ENCODE measurements at places on chromosomes 11 and 22. TPM values are rescaled to one million over a fixed set of nuclear protein-coding genes. Genes with fewer than 3 reads are reported as not detected.

Gene BTG4
- total RNA-seq, result not detected

Gene RNH1
- total RNA-seq, result 126 TPM

Gene MOV10L1
- total RNA-seq, result not detected

GRCh38 chr11:32908619-32909018 is 16.0 kb downstream of the QSER1 start:
- H3K4me3 ChIP-seq, result no peak overlapping the region
- no peak for DNase-seq
- H3K27me3 ChIP-seq, result no peaks in the 10 kb centered on the region
- no peak overlapping the region for H3K27ac ChIP-seq

Gene C1QTNF4
- 0.21 TPM for total RNA-seq

Gene UPK2
- total RNA-seq, result 0.21 TPM

Gene ST14
- 0.14 TPM for total RNA-seq

GRCh38 chr11:33534575-33534974 is 166.1 kb downstream of the C11orf91 start:
- no peaks in the 10 kb centered on the region for H3K36me3 ChIP-seq
- H3K27ac ChIP-seq, result no peak overlapping the region
- no peaks in the 10 kb centered on the region for H3K4me1 ChIP-seq
- H3K4me3 ChIP-seq, result no peak overlapping the region
- H3K27me3 ChIP-seq, result peaks cover 11% of the 10 kb centered on the region

DNA sequence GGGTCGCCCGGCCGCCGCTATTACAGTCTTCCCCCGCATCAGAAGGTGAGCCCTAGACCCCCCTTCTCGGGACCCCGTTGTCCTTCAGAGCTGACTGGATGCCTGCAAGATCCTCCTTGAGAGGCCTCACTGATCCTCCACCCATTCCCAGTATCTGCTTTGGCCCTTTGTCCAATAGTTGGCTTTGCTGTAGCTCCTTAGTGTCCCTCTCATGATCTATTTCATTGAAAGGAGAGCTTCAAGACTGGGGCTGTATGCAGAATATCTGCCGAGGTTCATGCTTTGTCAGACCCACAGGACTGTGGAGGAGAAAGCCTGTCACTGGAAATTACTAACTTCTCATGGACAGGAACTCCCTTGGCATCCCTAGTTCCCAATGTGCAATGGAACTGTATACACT is 499 bp downstream of the DLAT start:
- no peaks in the 10 kb centered on the region for H3K27me3 ChIP-seq
- H3K27ac ChIP-seq, result peak overlapping the region; percentile 99
- peak overlapping the region; percentile 99 for H3K4me3 ChIP-seq
- H3K36me3 ChIP-seq, result peaks cover 41% of the 10 kb centered on the region
- H3K4me1 ChIP-seq, result peaks cover 13% of the 10 kb centered on the region

Gene TMEM191B
- 0.62 TPM for total RNA-seq

- DNase-seq, result no peak
- no peak overlapping the region for H3K4me3 ChIP-seq
- peaks cover 88% of the 10 kb centered on the region for H3K36me3 ChIP-seq
Measured at GRCh38 chr22:36324414-36324813, 63.4 kb downstream of the MYH9 start.

Gene MRGPRF
- not detected for total RNA-seq

- no peaks in the 10 kb centered on the region for H3K4me1 ChIP-seq
- H3K27me3 ChIP-seq, result no peaks in the 10 kb centered on the region
- H3K4me3 ChIP-seq, result no peak overlapping the region
Measured at GRCh38 chr22:43543522-43544288, 131.9 kb downstream of the MPPED1 start.
